Right atrium auricular region (tissue), 2 donors: ENCODE measurements at places on chromosomes 3 and 15. TPM values are rescaled to one million over a fixed set of nuclear protein-coding genes. Genes with fewer than 3 reads are reported as not detected.

The GOLGA8Q gene
- total RNA-seq, result 1.2 TPM

The FAM107A gene
- 76.5 TPM for total RNA-seq

DNA sequence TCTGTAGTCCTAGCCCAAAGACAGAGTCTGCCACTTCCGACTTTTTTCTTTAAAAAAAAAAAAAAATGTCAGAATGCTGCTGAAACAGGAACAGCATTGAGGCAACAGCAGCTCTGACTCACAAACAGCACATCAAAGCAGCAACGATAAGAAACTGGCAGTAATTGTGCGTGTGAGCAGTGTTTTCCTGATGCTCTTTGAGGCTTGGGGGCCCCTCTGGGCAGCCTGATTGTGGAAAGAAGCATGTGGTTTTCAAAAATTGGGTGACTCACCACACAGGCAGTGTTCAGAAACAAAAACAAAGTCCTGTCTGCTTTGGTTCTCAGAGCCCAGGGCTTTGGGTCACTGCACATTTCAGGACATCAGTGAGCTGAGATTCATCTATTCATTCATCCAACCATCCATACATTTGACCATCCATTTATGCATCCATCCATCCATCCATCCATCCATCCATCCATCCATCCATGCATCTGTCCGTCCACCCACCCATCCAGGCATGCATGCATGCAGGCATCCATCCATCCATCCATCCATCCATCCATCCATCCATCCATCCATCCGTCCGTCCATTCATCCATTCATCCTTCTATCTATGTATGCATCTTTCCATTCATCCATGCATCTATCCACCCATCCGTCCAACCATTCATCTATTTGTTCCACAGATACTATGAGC is 308.4 kb downstream of the RPLP1 start:
- peak; percentile 91 for DNase-seq

DNA sequence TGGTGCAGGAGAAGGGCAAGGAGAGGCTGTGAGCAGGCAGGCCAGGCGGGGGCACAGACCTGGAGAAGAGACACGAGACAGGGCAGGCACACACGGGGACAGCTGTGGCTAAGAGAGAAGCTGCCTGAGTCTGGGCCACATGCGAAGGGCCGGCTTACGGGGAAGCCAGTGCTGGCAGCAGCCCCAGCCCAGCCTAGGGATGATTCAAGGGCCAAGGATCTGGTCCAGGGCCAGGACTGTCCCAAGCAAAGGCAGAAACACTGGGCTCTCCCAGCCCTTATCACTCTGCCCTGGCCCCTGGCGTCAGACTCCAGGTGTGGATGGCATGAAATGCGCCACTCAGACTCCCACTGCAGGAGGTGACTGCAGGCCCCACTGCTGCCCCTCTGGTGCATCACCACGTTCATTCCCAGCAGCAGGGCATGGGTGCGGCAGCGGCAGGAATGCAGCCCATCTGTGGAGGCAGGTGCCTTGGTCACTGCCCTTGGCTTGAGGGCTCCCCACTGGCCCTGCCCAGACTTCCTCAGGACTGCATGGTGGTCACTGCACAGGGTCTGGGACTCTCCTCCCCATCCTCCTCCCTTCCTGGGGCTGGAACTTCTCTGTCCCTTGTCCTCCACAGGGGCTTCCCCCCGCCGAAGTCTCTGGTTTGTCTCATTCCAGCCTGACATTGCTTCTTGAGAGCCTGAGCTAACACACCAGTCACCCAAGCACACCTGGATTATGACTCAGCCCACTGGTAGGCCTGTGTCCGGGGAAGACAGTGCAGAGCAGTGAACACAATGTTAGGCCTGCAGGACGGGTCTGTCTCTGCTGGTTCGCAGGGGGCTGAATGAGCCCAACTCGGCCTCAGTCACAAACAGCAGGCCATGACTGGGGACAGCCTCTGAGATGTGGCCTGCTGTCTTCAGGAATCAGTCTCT is 69.3 kb downstream of the TBC1D2B start:
- DNase-seq, result peak; percentile 90

GRCh38 chr15:55334997-55335396 is 16.0 kb downstream of the PIGB start:
- no peak for DNase-seq

GRCh38 chr3:94171954-94172353 is 109.1 kb downstream of the NSUN3 start:
- DNase-seq, result no peak

DNA sequence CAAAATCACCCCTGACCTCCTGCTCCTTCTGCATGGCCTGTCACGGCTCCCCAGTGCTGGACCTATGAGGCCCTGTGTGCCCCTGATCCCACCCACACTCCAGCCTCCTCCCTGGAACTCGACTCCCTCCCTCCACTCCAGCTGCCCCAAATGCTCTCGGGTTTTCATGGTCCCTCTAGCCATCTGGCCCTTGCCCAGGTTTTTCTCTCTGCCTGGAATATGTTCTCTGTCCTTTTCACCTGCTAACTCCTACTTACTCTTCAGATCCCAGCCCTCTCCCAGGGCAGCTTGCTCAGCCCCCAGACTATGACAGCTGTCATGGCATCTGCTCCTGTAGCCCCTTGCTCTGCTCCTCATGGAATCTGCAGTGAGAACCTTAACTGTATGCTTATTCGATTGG is 30.3 kb downstream of the DUSP7 start:
- no peak for DNase-seq

GRCh38 chr3:2597615-2598014 is 498.9 kb downstream of the CNTN4 start:
- no peak for DNase-seq

DNA sequence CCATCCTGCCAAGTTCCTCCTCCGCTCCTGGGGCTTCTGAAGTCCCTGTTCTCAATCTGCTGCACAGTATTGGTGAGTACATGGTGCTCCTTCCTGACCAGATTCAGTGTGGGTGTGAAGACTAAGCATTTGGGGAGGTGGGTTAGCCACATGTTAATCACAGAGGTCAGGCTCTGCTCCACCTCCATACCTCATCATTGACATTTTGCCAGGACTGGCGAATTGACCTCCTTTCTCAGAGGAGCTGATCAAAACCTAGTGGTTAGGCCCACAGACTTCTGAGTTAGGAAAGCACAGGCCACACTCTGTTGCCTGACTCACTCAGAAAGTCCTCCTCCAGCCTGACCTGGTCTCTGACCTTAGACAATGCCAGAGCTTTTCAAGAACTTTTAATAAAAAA is 8.4 kb upstream of the RPS17 start:
- no peak for DNase-seq

- no peak for DNase-seq
Observed at GRCh38 chr3:37543666-37544065, 318.0 kb upstream of the CTDSPL start.

DNA sequence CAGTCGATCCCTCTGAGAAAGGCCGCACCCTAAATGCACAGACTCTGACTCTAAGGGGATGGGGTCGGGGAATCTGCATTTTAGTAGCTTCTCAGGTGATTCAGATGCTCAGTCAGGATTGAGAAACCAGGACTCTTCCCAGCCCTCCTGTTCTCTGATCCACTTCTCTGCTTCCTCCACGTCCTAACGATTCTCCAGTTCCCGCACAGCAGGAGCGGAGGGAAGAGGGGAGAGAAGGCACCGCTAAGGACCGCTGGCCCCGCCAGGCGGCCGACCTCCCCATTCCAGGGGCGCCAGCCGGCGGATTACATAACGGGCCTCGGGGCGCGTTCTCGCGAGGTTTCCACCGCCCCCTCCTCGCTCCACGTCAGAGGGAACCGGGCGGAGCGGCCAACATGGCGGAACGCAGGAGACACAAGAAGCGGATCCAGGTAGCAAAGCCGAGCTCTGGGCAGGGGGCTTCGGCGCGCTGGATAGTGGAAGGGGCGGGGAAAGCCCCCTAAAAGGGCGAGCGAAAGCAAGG is at the start of gene SEC62:
Gene SEC62 (plus strand): TSS at position 380 of the 523 bp plus-strand sequence. CDS start 16 bp downstream, at position 396.
- peak; percentile 95 for DNase-seq
